ENCODE measurements at places on chromosomes 2 and 18.

DNA sequence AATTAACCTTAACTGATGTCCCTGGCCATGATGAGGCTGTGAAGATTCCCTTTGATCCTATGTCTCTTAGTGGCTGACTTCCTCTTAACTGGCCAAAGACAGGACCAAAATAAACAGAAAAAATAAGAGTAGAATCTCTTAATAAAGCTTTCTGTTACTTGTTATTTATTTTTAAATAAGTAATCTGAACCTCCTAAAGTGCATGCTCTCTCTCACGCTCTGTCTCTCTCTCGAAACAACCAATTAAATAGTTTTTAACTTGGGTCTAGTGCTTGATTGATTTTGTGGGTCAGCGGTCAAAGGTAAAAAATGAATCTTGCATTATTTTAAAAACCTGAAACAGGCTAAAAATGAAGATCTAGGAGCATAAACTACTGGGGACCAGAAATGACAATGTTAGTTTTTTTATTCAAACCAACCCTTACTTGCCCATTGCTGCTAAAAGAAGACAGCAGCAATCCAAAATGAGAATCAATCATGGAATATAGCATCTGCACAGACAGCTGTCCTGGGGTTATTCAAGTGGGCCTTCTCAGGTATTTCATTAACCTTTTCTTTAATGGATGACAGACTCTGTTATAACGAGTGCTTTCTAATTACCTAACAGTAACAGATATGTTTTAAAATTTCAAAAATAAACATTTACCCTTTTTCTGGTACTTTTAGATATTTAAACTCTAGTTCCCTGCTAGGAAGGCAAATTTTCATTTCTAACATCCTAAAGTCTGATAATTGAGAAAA, 11.2 kb downstream of the GAREM1 start:
- no peak for DNase-seq

DNA sequence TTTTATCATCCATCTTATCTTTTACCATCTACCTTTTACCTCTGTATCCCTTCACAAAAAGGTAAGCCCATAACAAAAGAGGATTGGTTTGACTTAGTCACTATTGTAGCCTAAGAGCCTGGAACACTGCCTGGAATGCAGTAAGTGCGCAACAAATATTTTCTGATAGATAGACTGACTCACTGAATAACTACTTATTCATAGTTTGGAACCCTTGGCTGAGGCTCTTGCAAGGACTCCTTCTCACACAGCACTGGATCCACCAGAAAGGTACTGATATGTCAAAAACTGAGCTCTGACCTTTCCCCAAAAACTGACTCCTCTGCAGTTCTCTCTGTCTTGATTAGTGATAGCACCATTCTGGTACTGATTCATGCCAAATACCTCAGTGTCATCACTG, 426.7 kb downstream of the SETBP1 start:
- DNase-seq: no peak

- DNase-seq: no peak
These were observed 124.7 kb downstream of the ACKR3 start for GRCh38 chr2:236694146-236694888.

DNA sequence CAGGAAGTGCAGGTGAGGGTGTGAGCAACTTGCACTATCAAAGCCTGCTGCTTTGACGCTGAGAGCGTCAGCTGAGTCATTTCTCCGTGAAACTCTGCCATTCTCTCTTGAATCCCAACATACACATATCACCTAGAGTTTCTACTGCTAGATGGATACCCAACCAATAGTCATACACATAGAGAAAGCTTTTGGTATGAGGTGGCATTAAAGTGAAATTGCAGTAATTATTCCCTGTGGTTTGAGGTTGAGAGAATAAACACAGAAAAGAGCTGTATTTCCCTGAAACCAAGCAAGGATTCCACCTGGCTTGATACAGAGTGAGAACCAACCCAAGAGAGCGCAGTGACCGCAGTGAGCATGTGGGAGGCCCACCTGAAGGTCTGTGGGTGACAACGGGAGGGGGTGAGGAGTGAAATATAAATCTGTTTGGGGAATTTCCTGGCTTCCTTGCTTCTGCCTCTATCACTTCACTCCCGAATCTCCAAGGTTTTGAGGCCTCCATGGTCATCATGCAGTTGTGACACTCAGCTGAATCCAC, 28.8 kb upstream of the TMEM18 start:
- DNase-seq: no peak

GRCh38 chr2:43412114-43412753, 183.6 kb downstream of the THADA start:
- no peak for DNase-seq

DNA sequence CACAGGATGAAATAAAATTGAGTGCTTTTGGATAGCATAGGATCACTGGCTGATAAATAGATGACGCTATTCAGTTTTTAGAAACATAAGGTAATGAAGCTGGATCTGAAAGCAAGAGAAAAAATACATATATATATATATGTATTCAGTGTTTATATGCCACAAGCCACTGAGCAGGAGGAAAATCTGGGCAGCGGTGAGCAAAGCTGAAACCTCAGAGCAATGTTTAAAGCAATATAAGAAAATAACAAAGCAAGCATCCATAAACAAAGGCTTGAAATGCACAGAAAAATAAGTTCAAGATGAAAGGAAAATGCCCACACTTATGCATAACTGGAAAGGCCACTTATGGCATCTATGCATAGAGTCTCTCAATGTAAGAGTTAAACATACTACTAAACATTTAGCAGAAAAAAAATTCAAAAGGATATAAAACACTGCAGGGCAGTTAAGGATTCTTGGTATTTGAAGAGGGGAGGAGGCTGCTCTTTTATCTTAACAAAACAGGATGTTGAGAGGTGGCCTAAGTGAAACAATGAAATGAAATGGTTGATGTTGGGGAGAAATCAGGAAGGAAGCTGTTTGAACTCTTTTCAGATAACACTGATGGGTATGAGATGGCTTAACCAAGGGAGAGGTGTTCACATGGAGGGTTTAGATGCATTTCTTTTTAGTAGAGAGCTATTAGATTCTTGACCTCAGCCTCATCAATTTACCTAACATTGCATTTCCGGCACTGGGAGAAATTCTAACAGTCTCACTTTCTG, 129.1 kb downstream of the ARHGAP15 start:
- no peak for DNase-seq

DNA sequence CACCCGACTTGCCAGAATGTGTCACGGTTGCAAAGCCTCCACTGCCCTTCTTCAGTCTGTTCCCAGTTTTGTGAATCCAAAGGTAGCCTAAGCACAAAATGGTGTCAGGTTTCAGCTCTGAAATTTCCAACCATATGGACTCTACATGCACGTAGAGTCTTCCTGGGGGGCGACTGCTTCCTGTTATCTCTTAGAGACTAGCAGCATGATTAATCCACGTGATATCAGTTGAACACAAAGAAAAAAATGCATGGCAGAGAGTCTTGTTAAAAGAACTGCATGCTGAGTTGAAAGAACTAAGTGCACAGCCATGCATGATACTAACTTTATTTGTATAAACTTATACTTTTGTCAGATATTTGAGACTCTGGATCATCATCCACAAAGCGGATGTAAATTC, 404.4 kb downstream of the SOCS6 start:
- no peak for DNase-seq
